ENCODE measurements at places on chromosomes 1 and 21.

DNA sequence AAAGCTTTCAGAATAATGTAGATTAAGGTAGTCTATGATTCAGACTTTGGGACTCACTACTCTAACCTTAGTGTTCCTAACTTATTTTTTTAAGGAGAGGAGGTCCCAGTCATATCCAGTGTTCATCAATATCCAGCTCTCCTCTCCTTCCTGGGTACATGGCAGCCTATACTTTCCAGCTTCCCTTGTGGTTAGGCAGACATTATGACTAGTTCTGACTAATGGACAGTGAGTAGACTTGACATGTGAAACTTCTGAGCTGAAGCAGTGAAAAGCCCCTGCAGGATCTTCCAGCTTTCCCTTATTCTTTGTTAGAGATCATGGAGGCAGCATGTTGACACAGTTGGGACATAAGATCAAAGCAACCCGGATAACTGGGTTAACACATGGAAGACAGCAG is 144.2 kb downstream of the PTPRU start:
- DNase-seq = no peak

- peak; percentile 17 for DNase-seq
Observed at GRCh38 chr1:206672844-206673758, 11.6 kb upstream of the MAPKAPK2 start.

GRCh38 chr1:34696230-34696629 is 58.6 kb upstream of the GJB5 start:
- no peak for DNase-seq

DNA sequence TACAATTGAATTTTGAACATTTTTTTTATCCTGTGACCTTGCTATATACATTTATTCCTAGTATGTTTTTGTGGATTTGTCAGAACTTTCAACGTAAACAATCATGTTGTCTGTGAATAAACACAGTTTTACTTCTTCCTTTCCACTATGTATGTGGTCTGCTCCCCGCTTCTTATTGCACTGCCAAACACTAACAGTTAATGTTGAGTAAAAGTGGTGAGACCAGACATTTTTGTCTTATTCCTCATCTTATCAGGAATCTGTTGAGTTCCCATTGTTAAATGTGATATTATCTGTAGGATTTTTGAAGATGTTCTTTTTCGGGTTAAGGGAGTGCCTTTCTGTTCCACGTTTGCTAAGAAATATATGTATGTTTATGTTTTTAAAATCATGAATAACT is 45.9 kb downstream of the CAMSAP2 start:
- DNase-seq = no peak

DNA sequence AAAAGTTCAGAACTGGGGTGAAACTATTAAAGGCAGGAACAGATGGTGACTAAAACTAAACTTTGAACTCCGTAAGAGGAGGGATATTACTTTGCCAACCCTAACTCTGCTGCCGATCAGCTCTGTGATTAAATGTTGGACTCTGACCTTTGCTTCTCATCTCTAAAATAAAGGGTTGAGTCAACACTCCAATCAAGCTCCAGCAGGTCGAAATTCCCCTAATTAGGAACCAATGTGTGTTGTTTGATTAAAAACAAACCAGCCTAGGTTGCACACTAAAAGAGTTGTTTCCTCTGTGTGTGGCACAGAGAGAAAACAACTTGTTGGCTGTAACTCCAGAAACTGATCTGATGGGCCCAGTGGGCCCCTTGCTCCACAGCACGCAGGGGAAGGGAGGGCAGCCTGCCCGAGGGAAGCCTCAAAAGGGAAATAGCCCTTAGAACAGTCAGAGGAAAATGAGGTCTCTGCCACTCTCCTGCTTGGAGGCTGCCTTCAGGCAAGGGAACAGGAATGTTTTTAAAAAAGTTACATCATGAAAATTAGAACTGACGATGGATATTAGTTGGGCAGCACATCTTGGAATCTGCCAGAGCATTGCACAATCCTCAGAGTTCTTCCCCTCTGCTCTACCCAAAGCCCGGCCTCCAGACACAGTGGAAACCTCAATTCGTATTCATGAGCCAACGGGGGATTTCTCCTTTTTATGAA is 69.3 kb downstream of the KCTD3 start:
- no peak for DNase-seq

- no peak for DNase-seq
Observed at GRCh38 chr1:34742667-34743270, 12.1 kb upstream of the GJB5 start.

DNA sequence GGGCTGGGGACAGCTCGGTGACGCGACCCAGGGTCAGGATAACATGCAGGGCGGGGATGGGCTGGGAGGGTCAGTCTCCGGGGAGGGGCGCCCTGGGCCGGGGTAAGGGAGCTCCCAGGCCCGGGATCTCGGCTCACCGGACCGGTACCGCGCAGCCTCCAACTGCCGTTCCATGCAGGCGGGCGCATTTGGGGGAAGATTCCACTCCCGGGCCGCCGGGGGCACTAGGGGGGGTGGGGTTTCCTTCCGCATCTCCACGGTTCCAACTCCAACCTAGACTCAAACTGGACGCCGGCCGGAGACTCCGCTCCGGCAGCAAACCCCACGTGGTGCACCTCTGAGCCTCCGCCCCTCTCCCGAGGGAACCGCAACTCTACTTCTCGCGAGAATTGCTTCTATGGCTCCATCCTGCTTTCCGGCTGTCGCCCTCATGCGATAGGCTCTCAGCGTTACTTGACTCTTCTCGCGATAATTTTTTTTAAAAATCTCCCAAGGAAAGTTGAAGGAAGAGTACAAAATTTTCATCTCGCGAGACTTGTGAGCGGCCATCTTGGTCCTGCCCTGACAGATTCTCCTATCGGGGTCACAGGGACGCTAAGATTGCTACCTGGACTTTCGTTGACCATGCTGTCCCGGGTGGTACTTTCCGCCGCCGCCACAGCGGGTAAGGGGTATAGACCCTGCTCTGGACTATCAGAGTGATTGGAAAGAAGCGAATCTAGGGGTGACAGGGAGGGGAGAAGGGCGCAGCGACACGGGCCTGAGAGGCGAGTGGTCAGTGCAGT is at the start of the genes ATP5PB and WDR77:
Gene ATP5PB, plus strand, starts transcription at position 547 of the 785 bp plus-strand sequence. Its CDS starts 78 bp downstream, at position 625.
Gene WDR77, minus strand, starts transcription at position 339 of the 785 bp plus-strand sequence. Its CDS starts 87 bp downstream, at position 252.
- peak; percentile 93 for DNase-seq

DNA sequence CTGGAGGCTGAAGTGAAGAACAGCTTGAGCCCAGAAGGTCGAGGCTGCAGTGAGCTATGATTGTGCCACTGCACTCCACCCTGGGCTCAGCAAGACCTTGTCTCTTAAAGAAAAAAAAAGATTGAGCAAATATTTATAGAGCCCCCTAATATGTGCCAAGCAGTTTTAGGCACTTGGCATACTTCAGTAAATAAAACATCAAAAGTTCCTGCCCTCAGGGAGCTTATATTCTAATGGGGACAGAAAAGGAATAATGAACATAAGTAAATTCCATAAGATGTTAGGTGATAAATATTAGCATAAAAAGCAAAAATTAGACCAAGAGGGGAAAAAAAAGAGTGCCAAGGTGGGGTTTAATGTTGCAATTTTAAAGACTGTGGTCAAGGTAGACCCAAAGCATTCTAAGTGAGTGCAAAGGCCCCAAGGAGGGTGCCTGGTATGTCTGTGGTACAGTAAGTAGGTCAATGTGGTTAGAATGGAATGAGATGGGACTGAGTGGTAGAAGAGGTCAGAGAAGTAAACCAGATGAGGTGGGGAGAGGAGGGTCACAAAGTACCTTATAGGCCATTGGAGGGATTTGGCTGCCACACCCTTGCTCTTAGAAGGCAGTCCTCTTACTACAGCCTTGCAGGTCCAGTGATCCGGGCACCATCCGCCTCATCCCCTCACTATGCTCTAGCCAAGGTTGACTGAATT is 2.2 kb upstream of the TOE1 start:
- no peak for DNase-seq

DNA sequence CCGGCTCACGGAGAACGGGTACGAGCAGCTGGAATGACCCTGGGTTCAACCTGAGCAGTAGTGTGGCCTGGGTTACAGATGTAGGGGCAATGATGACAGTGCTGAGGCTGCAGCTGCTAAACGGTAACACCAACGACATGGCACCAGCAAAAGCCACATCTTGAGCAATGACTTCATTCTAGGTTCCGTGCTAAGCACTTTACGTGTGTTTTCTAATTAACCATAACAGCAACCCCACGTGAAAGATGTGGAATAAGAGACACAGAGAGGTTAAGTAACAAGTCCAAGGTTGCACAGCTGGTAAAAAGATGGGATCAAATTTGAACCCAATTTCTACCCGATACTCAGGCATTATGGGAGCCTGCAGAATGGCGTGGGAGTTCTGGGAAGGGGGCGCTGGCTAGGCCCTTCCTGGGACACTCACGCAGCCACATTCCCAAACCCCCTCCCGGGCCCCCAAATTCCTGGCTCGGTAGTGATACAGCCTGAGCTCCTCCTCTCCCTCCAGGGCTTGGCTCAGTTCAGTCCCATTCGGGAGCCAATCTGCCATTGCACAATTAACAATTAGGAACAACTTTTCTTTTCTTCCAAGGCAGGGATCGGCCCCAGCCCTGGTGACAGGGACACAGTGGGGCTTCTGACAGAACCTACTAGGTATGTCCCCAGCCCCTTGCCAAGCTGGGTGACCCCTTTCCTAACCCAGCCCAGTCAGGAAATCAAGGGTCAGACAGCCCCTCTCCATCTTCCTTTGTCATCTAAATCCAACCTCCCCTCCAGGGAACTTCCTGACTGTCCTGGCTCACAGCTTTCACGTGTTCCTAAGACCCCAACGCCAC is 23.8 kb upstream of the ECE1 start:
- DNase-seq = no peak

DNA sequence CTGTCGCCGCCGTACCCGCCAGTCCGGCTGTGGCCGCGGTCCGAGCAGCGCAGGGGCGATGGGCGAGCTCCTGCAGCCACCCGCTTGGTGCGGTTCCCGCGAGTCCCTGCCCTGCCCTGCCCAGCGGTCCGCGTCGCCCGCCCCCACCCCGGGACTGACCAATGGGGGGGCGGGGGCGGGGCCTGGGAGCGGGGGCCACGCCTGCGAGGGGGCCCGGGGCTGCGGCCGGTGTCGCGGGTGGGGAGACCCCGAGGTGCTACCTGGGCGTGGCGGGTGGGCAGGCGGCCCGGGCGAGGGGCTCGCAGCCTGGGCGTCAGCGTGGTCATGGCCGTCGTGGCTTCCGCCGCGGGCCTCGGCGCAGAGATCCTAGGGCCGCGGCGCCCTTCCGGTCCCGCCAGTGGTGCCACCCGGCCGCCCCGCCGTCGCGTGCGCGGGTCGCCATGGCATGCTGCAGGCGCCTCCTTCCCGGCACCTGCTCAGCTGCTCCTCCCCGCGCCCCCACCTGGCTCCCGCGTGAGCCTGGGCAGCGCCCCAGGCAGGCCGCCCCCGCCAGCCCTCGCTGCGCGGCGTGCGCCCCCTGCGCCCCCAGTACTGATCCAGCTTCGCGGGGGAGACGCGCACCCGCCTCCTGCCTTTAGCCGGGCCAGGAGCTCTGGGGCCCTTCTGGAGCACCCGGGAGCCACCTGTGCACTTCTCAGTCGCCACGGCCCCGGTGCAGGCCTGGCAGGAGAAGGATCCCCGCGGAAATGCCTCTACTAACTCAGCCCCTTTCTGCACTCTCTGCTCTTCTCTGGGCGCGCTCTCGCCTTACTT is at the start of gene BMP8B:
Gene BMP8B, minus strand, starts transcription at position 108 of the 813 bp plus-strand sequence. CDS start 380 bp downstream, outside the sequence.
- no peak for DNase-seq

- no peak for DNase-seq
Observed at GRCh38 chr1:39643705-39644104, 4.3 kb upstream of the HEYL start.

DNA sequence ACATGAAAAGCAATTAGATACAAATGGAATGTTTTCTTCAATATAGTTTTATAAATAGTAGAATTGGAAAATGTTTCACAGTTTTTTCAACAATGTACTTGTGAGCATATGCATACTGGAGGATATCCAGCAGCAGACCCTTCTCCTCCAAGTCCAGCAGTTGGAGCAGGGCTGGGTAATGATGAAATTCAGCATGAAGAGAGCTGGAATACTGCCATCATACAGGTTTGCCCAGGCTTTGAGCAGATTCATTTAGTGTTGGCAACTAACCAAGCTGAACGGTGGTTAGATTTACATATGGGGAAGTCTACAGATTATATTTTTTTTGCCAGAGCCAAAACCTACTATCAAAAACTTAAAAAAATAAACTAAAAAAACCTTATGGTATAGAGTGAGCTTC is 38.3 kb downstream of the WDR3 start:
- DNase-seq = no peak

Data from NCI-H1417 treated with DMSO at 0.1 percent for 48 hours (cell line).